ENCODE measurements at places on chromosomes 4 and X.
A peak's percentile ranks its signal among the peaks of the same experiment; 100 is the strongest.

GRCh38 chr4:41267997-41268396 lies 11.3 kb downstream of the UCHL1 start:
- DNase-seq: no peak

GRCh38 chr4:94519019-94519418 lies 67.3 kb downstream of the PDLIM5 start:
- no peak for DNase-seq

DNA sequence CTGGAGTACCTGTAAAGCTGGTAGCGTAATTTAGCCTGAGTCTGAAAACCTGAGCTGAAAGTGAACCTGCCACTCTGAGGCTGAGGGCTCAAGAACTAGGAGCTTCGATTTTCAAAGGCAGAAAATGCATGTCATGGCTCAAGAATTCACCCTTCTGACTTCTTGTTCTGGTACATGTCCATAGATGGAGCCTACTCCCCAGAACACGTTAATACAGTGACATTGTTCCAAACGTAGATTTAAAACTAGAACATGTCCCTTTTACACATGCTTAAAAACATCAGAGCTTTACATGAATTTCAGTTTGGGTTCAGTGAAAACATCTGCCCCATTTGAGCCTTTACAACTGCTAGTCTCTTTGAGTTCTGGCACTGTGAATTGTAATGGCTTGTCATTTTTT lies 115.5 kb upstream of the WDR1 start:
- no peak for DNase-seq

GRCh38 chr4:83661359-83661758 lies 125.5 kb downstream of the GPAT3 start:
- DNase-seq: no peak

- no peak for DNase-seq
These were observed 205.3 kb downstream of the TLL1 start for GRCh38 chr4:166078383-166078782.

GRCh38 chrX:123736333-123736921 lies 3.6 kb upstream of the THOC2 start:
- DNase-seq: no peak

DNA sequence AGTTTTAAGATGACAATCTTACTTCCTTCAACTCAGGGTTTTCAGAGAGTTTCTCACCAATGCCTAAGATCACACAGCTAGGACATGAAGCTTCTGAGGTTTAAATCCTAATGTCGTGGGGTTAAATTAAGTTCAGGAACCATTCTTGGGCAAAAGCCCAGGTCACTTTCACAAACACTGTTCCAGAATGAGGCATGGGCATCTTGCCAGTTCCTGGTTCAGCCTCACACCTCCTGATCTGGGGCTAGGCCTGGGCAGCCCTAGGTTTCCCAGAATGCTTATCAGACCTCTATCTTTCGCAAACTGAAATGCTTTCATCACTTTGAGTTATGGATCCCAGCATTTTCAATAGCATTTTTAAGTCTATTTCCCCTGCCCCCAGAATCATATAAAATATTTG lies 224.8 kb upstream of the EDA2R start:
- no peak for DNase-seq

- DNase-seq: no peak
These were observed 16.6 kb downstream of the CENPVL2 start for GRCh38 chrX:51665981-51666380.

- peak; percentile 1 for DNase-seq
These were observed at the start of gene CDS1 for GRCh38 chr4:84582988-84583875. Gene CDS1, plus strand, starts transcription at chr4:84583127. Its CDS starts 275 bp downstream, at chr4:84583402.

DNA sequence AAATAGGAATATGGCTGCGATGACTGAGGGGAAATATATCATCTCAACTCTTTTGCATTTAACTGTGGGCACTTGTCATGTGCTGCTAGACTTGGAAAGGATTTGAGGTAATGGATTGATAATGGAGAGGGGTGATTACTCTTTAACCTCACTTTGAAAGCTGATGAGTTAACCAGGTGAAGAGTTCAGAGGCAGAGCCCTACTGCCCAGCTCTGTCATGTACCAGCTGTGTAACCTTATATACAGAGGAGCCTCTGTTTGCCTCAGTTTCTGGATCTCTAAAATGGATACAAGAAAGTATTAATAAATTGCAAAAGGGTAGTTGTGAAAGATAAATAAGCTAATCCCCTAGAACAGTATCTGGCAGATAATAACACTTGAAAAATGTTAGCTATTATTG lies 51.5 kb downstream of the WDR19 start:
- DNase-seq: no peak

GRCh38 chrX:111411557-111411956 lies 435 bp downstream of the DCX start:
- DNase-seq: no peak

DNA sequence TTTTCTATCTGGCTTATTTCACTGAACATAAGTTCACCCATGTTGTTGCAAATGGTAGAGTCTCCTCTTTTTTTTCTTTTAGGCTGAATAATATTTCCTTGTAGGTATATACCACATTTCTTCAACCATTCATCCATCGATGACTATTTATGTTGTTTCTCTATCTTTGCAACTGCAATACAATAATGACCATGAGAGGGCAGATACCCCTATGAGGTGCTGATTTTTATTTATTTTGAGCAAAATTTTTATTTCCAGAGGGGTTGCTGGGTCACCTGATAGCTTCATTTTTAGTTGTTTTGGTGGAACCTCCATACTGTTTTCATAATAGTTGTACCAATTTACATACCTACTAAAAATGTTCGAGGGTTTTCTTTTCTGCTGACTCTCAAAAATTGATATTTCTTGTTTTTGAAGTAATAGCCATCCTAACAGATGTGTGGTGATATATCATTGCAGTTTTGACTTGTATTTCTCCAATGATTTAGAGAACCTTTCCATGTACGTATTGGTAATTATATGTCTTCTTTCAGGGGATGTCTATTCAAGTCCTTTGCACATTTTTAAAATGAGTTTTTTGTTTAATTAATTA lies 1697.0 kb downstream of the PCDH7 start:
- no peak for DNase-seq

DNA sequence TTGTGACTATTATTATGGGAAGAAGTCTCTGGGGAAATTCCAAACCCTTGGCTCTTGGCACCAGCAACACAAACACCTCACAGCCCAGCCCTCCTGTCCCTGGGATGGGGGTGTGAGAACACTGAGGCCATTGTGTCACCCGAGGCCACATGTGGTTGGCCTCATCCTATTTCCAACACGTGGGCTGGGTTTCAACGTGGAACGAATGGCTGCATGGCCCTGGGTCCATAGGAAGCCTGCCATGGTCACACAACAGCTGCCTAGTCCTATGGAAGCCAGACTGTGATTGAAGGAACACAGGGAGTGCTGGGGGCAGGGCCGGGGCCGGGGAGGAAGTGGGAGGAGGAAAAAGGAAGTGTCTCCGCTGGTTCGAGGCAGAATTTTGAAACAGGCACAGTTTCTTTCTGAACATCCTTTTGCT lies 10.0 kb downstream of the CLCN4 start:
- no peak for DNase-seq

DNA sequence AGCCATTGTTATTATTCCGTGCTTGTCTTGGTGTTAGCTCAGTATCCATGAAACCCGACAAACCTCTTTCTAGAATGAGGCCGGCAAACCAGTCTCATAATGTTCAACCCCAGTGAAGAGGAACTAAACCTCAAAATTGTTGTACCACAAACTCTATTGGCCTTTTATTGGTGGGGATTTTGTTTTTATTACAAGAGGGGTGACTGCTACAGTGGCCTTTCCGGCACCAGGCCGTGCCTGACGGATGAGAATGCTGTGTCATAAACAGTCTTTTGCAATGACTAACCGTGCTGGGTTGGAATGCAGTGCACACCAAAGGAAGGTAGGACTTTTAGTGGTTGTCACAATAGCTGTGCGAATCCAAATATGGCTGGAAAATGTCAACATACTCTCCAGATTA lies 60.8 kb downstream of the SHROOM2 start:
- DNase-seq: no peak

GRCh38 chr4:173214661-173215060 lies 46.0 kb downstream of the GALNT7 start:
- no peak for DNase-seq
